ENCODE measurements at places on chromosomes 7 and 10. TPM values are rescaled to one million over a fixed set of nuclear protein-coding genes. Genes with fewer than 3 reads are reported as not detected.

The MMD2 gene
- not detected for total RNA-seq

The TET1 gene
- 0.73 TPM for total RNA-seq

The FZD8 gene
- total RNA-seq, result 0.41 TPM

The SFMBT2 gene
- total RNA-seq, result 38.3 TPM

The OR6B1 gene
- not detected for total RNA-seq

The BUD31 gene
- total RNA-seq, result 132 TPM

The MTURN gene
- total RNA-seq, result 4.3 TPM

The TRIL gene
- total RNA-seq, result 0.39 TPM

The TBX20 gene
- 0.15 TPM for total RNA-seq

The HTR7 gene
- not detected for total RNA-seq

The SRRM3 gene
- not detected for total RNA-seq

The MMP21 gene
- total RNA-seq, result not detected

The VPS37D gene
- 0.18 TPM for total RNA-seq

The TNS3 gene
- total RNA-seq, result 4.1 TPM

The PON1 gene
- not detected for total RNA-seq

The UPK3B gene
- total RNA-seq, result 1.1 TPM

The DYNC1I1 gene
- total RNA-seq, result not detected

The DLX5 gene
- not detected for total RNA-seq

The CD36 gene
- total RNA-seq, result not detected

The NODAL gene
- total RNA-seq, result not detected

The SPAG6 gene
- total RNA-seq, result 0.18 TPM

The AKR1C1 gene
- total RNA-seq, result 0.29 TPM

The CTBP2 gene
- total RNA-seq, result 0.39 TPM

The PFKFB3 gene
- 90.3 TPM for total RNA-seq

The ATOH7 gene
- total RNA-seq, result not detected

The UTF1 gene
- 0.17 TPM for total RNA-seq

The ACHE gene
- total RNA-seq, result 0.17 TPM

The CPXM2 gene
- not detected for total RNA-seq

The AZGP1 gene
- not detected for total RNA-seq

The GLCCI1 gene
- total RNA-seq, result 13.5 TPM

The CDC14C gene
- total RNA-seq, result not detected

Data from activated T-helper 1 cell treated with anti-CD3 and anti-CD28 coated beads, Interleukin-12 subunit alpha, Interleukin-12 subunit beta, Interleukin-2, Interleukin-4 antibody, amounts not matched to agents 30 ng/mL and 10 ng/mL and 1 ng/mL, durations not matched to agents 14 hours and 24 hours and 36 hours (primary cell).